MCF 10A (cell line): ENCODE measurements at places on chromosomes 6 and 20. TPM values are rescaled to one million over a fixed set of nuclear protein-coding genes. Genes with fewer than 3 reads are reported as not detected.

SIRPD gene
- total RNA-seq = not detected in 2 replicates

- DNase-seq = no peak
Measured at GRCh38 chr6:167210375-167211294, 52.9 kb upstream of the GPR31 start.

GRCh38 chr20:37343212-37343993 is 2.5 kb upstream of the SRC start:
- DNase-seq = peak; percentile 29

- no peak for DNase-seq
Measured at GRCh38 chr6:42618105-42618504, 54.3 kb downstream of the UBR2 start.

GRCh38 chr6:29667158-29667557 is 10.3 kb downstream of the MOG start:
- DNase-seq = no peak

DNA sequence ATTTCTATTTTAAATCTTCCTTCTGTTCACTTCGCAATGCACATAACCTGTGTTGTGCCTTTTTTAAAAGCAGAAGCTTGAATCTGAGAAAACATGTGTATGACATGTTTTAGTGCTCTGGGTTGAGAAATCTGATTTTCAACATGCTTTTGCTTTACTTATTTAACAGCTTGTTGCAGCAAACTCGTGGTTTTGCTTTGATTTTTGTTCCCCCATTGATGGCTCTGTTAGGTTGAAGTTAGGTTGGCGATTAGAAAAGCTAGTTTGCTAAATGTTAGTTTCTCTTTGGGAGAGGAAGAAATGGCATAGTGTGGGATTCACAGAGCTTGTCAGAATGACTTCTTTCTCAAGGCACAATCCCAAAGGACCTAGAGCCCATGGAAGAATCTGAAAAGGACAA is 170.8 kb downstream of the TMEM242 start:
- no peak for DNase-seq

DNA sequence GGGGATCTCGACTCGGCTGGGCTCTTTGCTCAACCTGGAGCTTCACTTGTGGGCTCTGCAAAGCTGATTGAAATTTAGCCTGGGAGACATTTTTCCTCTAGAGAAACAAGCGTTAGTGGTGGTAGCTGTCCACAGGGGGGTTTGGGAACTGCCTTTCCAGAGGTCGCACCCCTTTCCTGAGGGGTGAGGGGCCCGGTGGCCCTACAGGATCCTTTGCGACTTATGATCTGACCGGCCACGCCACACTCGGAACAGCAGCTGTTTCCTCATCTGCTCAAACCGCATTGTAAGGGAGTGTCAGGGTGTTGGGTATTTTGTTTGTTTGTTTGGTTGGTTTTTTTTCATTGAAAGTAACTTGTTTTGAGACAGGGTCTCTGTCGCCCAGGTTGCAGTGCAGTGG is 21.0 kb downstream of the PNLDC1 start:
- DNase-seq = no peak

GRCh38 chr6:91042656-91043055 is 455.8 kb upstream of the MAP3K7 start:
- DNase-seq = no peak

DNA sequence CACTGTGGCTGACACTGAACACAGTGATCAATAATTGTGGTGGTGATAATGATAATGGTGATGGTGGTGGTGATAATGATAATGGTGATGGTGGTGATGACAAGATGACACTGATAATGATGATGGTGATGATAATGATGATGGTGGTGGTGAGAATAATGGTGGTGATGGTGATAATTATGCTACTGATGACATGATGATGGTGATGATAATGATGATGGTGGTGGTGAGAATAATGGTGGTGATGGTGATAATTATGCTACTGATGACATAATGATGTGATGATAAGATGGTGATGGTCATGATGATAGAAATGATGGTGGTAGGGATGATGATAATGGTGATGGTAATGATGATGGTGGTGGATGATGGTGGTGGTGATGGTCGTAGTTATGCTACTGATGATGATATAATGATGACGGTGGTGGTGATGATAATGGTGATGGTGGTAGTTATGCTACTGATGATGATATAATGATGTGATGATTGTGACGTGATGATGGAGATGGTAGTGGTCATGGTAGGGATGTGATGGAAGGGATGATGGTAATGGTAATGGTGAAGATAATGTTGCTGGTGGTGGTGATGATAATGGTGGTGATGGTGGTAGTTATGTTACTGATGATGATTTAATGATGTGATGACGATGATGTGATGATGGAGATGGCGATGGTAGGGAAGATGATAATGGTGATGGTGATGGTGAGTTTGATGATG is 356.5 kb upstream of the CDH4 start:
- no peak for DNase-seq

GRCh38 chr6:35206346-35206745 is 7.4 kb upstream of the SCUBE3 start:
- no peak for DNase-seq

DNA sequence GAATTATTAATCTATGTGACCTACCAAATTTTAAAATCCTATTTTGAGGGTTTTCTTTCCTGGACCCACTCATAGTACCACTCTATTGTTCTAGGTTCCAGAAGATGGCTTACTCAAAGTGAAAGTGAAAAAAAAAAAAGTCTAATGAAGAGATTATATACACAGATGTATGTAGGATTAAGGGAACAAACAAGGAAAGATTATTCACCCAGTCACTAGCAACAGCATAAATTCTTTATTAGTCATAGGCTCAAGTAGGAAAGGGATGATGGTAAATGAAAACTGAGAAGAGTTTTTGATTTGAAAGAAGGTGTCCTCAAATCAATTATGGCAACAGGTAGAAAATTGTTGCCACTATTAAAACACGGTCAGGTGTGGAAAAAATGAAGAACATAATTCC is 923.7 kb downstream of the TBC1D32 start:
- no peak for DNase-seq

GRCh38 chr6:146027586-146028251 is 1.1 kb upstream of the GRM1 start:
- no peak for DNase-seq

DNA sequence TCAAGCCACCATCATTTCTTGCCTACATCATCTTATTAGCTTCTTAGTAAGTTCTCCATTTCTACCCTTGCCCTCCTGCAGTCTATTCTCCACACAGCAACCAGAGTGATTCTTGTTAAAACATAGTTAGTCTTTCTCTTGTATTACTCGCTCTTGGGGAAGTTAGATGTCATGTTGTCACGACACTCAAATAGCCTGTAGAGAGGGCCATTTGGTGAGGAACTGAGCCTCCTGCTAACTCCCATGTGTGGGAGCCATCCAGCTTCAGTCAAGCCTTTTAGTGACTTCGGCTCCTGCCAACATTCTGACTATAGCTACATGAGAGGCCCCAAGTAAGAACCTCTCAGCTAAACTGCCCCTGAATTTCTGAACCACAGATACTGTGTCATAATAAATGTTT is 395.4 kb downstream of the CDC5L start:
- DNase-seq = no peak

- DNase-seq = no peak
Measured at GRCh38 chr6:111283707-111284106, 196.4 kb downstream of the SLC16A10 start.

- peak; percentile 49 for DNase-seq
Measured at GRCh38 chr6:10555625-10556309, 34.6 kb downstream of the GCNT2 start.
